HL-60 (cell line): ENCODE measurements at places on chromosomes 12 and 14.

- no peak for DNase-seq
Measured at GRCh38 chr12:15931590-15932053, 20.5 kb downstream of the DERA start.

DNA sequence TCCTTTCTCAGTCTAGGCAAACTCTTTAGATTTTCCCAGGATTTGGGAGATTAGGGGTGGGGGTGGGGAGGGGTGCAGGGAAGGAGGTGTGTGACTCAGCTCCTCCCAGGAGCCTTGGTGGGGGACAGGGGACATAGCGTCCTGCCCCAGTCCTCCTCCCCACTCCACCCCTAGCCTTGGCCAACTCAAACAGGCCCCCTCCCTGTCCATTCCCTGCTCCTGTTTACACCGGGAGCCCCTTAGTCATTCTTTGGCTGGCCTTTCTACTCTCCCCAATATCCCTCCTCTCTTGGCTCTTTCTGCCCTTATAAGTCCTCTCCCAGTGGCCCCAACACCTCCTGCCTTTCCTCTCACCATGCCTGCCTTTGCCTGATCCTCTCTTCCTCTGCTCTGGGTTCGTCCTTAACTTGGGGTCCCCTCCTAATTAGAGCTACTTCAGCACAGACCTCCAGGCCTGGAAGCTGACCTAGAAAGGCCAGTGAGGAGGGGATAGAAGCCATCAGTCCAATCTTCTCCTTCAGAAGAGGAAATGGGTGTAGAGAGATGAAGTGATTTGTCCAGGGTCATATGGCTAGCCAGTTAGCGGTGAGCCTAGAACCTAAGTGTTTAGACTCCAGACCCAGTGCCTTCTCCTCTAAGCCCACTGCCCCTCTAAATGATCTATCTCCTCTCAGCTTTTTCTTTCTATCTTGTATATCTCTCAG is 2.3 kb upstream of the ITGA5 start:
- no peak for DNase-seq

GRCh38 chr12:4311776-4312175 is 9.2 kb upstream of the TIGAR start:
- no peak for DNase-seq

DNA sequence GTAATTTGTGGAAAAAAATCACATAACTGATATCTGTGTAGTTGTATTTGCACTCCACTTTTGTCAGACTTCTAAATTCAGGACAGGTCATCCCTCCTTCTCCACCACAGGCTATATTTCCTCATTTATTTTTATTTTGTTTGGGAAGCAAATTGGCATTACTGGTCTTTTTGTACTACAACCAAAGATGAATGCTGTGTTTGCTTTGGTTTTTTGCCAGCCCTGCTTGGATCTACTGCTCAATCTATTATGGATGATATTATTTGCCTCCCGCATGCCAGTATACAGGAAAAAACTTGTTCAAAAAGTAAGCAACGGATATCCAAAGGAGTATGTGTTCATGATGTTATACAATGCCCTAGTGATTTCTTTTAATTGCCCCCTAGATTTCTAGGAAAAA is 948.8 kb downstream of the TRHDE start:
- no peak for DNase-seq

DNA sequence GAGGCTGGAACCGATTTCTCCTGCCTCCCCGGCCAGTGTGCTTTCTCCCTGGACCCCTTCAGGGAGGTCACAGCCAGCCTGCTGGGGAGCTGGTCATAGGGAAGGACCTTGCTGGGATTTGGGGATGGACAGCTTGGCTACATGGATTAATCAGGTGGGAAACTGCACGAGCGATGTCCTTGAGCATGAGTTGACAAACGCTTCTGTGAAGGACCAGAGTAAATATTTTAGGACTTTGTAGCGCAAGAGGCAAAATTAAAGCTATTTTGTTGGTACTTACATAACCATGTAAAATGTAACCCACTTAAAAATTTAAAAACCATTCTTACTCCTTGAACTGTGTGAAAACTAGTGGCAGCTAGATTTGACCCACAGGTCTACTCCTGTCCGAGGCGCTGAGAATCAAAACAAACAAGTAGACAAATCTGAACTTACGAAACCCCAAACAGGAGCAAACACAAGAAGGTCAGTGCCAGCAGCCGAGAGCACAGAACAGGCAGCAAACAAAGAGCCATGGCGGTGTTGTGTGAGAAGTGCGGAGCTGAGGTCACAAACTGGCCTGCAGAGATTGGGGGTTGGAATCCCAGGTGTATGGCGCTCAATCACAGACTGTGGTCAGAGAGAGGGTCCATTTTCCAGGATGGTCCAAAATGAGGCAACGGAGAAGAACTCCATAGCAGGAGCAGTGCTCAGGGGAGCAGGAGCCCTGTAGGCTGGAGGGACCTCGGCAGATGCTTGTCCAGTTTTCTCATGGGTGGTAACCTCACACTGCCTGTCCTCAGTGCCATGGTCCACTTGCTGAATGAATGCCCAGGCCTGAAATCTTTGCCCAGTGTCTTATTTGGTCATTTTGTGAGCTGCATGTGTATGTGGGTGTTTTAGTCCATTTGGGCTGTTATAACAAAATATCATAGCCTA is 79.2 kb upstream of the CLMN start:
- DNase-seq: no peak

- DNase-seq: no peak
Measured at GRCh38 chr14:96297000-96297399, 41.0 kb downstream of the BDKRB1 start.

DNA sequence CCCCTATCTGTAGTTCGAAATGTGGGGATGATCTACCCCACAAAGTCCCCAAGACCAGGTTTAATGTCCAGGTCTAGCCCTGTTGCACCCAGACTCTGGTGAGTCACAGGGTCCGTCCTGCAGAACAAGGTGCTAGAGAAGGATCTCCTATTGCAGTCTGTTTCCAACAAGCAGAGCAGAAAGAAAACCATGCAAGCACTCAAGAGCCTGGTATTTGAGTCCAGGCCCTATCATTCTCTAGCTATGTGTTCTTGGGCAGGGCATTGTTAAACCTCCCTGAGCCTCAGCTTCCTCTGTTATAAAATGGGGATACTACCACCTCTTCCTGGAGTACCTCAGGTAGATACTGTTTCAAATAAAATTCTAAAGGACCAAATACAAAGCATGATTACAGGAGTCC is 24.4 kb downstream of the MAP3K9 start:
- DNase-seq: no peak

DNA sequence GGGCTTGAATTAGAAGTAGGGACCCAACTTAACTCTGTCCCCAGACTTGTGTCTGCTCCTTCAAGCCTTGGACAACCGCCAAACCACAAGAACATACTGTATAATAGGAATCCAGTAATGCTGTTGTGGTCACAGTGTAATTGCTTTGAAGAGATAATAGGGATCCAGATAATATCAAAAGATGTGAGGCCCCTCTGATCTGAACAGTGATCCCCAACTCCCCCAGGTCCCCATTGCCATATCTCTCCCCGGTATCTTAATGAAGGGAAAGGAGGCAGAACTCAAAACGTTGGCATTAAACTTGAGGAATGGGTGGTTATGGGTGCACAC is 8.5 kb upstream of the PLEKHH1 start:
- no peak for DNase-seq

GRCh38 chr12:39138268-39138667 is 232.9 kb upstream of the CPNE8 start:
- no peak for DNase-seq

- DNase-seq: no peak
Measured at GRCh38 chr14:82830596-82830995, 1296.9 kb upstream of the SEL1L start.

GRCh38 chr12:70919176-70919575 is 1.4 kb downstream of the PTPRR start:
- no peak for DNase-seq

DNA sequence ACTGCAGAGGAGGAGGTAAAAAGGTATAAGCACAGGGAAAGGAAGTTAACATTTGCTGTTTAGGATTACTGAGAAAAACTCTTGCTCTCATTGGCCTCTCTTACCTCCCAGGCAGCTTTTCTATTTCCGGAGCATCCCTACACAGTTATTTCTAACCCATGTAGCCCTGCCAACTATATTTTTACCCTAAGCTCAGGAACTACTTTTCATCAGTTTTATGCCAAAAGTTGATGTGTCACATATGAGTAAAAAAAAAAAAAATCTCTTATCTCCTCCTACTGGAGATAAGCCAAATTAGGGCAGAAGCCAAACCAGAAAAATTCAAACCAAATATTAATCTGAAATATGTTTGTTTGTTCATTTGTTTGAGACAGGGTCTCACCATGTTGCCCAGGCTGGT is 34.4 kb upstream of the PSMA6 start:
- no peak for DNase-seq

DNA sequence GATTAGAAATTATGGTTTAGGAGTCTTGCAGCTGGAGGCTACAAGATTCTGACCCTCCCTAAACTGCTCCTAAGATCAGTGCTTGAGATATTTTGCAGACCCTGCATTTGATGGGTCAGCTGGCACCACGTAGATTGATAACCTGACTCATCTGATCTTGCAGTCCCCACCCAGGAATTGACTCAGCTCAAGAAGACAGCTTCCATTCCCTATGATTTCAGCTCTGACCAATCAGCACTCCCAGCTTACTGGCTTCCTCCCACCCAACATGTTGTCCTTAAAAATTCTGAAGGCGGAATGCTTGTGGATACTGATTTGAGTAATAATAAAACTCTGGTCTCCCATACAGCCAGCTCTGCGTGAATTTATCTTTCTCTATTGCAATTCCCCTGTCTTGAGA is 23.2 kb upstream of the MTHFD1 start:
- no peak for DNase-seq

DNA sequence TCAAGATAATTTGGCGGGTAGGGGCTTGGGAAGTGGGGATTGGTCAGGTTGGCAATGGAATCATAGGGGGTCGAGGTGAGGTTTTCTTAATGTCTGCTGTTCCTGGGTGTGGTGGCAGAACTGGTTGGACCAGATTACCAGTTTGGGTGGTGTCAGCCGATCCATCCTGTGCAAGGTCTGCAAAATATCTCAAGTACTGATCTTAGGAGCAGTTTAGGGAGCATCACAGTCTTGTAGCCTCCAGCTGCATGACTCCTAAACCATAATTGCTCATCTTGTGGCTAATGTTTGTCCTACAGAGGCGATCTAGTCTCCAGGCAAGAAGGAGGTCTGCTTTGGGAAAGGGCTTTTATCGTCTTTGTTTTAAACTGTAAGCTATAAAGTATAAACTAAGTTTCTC is 868.4 kb downstream of the DIO2 start:
- DNase-seq: no peak
